ENCODE measurements at places on chromosomes 6 and 20. TPM values are rescaled to one million over a fixed set of nuclear protein-coding genes. Genes with fewer than 3 reads are reported as not detected.

GCLC gene
- total RNA-seq = 26.7 TPM

PNLDC1 gene
- 0.32 TPM for total RNA-seq

HMGN3 gene
- 153 TPM for total RNA-seq

PI16 gene
- 15.1 TPM for total RNA-seq

OR2H2 gene
- not detected for total RNA-seq

NHLRC1 gene
- 1.2 TPM for total RNA-seq

TBX18 gene
- total RNA-seq = 8.4 TPM

PBOV1 gene
- not detected for total RNA-seq

C6orf15 gene
- not detected for total RNA-seq

DYNLRB1 gene
- total RNA-seq = 172 TPM

CTCFL gene
- not detected for total RNA-seq

DUSP15 gene
- 2.9 TPM for total RNA-seq

CGA gene
- total RNA-seq = 0.49 TPM

POM121L2 gene
- not detected for total RNA-seq

HNF4A gene
- total RNA-seq = not detected

SAPCD1 gene
- total RNA-seq = 0.57 TPM

SIRPB2 gene
- 4.0 TPM for total RNA-seq

PCSK2 gene
- total RNA-seq = 1.3 TPM

THBS2 gene
- total RNA-seq = 10.6 TPM

WFDC12 gene
- total RNA-seq = not detected

CPXM1 gene
- total RNA-seq = 2.3 TPM

KIAA0408 gene
- total RNA-seq = 3.2 TPM

GJA10 gene
- total RNA-seq = not detected

SUPT3H gene
- total RNA-seq = 3.2 TPM

MYL9 gene
- total RNA-seq = 1,923 TPM

TMEM74B gene
- total RNA-seq = 2.9 TPM

BPIFB2 gene
- not detected for total RNA-seq

SNAP91 gene
- total RNA-seq = 5.5 TPM

BPIFA1 gene
- total RNA-seq = not detected

NANP gene
- 3.8 TPM for total RNA-seq

GRM1 gene
- 2.9 TPM for total RNA-seq

TCP11 gene
- not detected for total RNA-seq

KCNK16 gene
- not detected for total RNA-seq

HS3ST5 gene
- not detected for total RNA-seq

DPPA5 gene
- total RNA-seq = not detected

HLA-DPA1 gene
- total RNA-seq = 42.8 TPM

FUCA2 gene
- total RNA-seq = 46.1 TPM

TPMT gene
- total RNA-seq = 12.0 TPM

BPIFB1 gene
- total RNA-seq = not detected

DCDC2 gene
- not detected for total RNA-seq

PCK1 gene
- 4.4 TPM for total RNA-seq

EPHA7 gene
- total RNA-seq = 1.3 TPM

B3GAT2 gene
- not detected for total RNA-seq

DNMT3B gene
- 0.32 TPM for total RNA-seq

MAK gene
- total RNA-seq = not detected

PHACTR3 gene
- 9.9 TPM for total RNA-seq

GRM4 gene
- not detected for total RNA-seq

LPA gene
- not detected for total RNA-seq

KCNQ2 gene
- 1.8 TPM for total RNA-seq

C6orf141 gene
- total RNA-seq = not detected

LY6G6D gene
- not detected for total RNA-seq

CST1 gene
- total RNA-seq = not detected

RAET1L gene
- not detected for total RNA-seq

DTNBP1 gene
- total RNA-seq = 21.0 TPM

HAO1 gene
- not detected for total RNA-seq

TSPO2 gene
- not detected for total RNA-seq

SLC4A11 gene
- total RNA-seq = 0.14 TPM

SPATS1 gene
- total RNA-seq = not detected

Data from Right ventricle myocardium inferior (tissue), 1 donor.